ENCODE measurements at places on chromosomes 1 and 21.

- no peak for DNase-seq
Measured at GRCh38 chr1:108560189-108560873, 431 bp downstream of the EEIG2 start.

DNA sequence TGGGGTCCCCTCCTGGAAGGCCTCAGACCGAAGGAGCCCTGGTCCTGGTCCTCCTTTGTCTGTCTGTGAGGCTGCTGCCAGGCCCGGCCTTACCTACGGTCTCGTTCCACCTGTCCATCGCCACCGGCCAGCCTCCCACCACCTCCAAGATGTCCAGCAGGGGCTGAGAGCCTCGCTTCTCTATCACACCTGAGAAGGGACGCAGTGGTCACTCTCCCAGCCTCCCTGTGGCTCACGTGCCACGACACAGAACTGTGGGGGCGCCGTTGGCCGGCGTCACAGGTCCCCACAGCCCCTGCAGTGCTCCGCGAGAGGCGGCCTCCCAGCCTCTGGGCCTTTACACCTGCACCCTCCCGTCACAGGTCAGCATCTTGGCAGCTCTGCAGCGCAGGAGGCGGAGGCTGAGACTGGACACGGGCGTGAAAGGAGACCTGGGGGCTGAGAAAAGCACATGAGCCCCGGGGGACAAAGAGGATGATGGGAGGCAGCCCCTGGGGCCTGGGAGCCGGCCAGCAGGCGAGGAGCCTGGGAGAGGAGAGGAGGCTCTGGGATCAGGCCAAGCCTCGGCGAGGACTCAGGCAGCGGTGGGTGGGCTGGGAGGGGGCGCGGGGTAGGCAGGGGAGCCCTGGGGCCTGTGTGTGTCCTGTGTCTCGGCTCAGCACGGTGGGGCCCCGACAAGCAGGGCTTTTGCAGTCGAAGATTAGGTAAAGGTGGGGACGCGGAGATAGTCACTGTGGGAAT, 20.5 kb downstream of the PRXL2B start:
- no peak for DNase-seq

- no peak for DNase-seq
Measured at GRCh38 chr21:36077758-36078157, 7.9 kb downstream of the CBR1 start.

DNA sequence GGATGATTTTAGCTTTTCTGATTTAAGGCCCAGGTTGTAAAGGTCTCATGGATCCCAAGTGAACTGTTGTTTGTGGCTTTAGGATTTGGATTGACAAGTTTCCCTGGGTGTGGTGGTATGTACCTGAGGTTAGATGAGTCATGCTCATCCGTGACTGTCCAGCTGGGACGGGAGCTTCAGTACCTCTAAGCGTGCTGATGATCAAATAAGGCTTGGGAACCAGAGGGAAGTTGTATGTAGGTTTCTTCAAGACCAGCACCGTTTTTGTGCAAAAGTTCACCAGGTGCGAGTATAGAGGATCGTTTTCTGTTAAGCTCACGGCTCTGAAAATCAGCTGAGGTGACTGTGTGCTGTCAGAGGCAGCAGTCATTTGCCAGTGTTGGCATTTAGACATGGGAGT, 19.8 kb downstream of the PLA2G2E start:
- DNase-seq, result no peak

DNA sequence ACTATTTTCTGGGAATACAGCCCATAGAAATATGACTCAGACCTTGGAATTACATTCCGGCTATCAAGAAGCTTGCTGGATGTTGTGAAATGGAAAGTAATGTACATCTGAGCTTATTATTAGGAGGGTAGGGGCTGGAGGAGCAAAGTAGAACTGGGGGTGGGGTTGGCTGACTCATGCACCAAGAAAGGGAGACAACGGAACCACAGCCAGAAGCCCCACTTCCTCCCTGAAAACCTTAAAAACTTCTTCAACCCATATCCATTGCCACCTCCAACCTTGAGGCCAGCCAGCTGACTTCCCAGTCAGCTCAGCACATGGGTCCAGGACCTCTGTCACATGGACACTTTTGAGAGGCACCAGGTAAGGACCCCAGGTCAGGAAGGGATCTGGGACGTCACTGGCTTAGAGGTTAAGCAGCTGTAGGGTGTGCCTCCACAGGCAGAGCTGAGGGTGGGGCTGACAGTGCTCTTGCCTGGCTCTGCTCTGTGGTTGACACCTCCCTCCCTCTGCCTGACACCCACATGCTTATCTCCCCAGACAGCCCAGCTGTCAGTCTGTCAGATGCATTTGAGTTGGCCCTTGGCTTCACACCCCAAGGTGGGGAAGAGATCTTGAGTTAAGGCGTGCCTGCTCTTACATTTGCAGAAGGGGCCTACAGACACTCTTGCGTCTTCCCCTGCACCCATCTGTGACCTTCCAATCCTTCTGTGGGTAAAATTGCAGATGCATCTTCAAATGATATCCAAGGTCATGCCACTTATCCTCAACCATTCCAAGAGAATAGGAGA, 5.7 kb upstream of the ZNF683 start:
- DNase-seq, result peak; percentile 71

DNA sequence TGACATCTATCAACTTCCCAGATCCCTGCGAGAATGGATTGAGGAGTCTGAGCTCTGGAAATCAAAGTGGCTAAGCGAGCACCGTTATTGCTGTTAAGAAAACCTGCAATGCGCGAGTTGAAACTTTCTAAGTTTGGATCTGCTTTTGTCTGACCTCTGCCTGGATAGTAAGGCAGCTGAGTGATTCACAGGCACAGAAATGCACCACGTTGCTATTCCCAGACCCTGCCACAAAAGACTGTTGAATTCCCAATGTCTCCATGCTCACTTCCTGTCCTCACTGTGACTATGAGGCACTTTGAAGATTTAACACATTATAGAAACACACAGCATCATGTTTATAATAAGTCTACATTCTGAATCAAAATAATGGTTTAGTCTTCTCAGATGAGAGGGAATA, 27.1 kb upstream of the CNIH3 start:
- DNase-seq, result no peak

- no peak for DNase-seq
Measured at GRCh38 chr1:163528710-163529348, 207.1 kb downstream of the NUF2 start.

DNA sequence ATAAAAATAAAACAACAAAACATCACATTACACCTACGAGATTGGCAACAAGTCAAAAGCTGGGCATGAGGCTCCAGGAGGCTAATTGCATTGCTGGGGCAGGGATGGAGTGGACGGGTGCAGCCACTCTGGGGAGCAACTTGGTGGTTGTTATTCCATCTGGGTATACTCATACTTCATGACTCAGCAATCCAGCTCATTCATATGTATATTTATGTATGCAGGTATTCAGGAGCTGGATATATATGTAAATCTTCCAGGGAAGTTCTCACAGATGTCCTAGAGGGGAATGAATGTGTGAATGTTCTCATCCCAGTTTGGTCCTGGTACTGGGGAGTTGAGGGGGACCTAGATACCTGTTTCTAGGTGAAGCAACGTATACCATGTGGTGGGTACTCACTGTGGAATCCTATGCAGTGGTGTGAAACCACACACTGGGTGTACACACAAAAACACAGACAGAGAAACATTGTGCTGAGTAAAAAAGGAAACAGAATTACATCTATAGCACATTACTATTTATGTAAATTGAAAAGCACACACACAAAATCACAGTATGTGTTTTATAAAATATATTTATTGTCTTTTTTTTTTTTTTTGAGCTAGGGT, 79.7 kb upstream of the RAB4A start:
- DNase-seq, result no peak

GRCh38 chr21:43767984-43768867, 7.9 kb downstream of the CSTB start:
- no peak for DNase-seq

- no peak for DNase-seq
Measured at GRCh38 chr21:29870814-29871213, 69.0 kb downstream of the GRIK1 start.

All from stimulated activated CD8-positive, alpha-beta memory T cell treated with anti-CD3 and anti-CD28 coated beads, Interleukin-2, amount 100 ng/mL, for 48 hours (primary cell).